ENCODE measurements at places on chromosomes 5 and 9.

DNA sequence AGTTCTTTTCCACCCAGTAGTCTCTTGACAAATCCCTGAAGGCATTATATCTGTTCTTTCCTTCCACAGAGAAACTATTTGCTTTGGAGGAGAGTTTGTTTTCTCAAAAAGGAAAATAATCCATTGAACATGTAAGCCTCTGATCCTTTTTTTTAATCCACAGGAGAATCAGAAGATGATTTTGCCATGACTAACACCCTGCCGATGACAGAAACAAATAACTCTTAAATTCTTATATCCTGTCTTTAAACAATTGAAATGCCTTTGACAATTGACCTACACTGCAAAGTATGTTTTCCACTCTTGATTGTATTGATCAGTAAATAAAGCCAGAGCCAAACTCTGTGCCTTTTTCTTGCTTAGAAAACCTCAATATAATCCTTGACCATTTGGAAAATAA, 666.4 kb upstream of the CTNND2 start:
- no peak for DNase-seq

DNA sequence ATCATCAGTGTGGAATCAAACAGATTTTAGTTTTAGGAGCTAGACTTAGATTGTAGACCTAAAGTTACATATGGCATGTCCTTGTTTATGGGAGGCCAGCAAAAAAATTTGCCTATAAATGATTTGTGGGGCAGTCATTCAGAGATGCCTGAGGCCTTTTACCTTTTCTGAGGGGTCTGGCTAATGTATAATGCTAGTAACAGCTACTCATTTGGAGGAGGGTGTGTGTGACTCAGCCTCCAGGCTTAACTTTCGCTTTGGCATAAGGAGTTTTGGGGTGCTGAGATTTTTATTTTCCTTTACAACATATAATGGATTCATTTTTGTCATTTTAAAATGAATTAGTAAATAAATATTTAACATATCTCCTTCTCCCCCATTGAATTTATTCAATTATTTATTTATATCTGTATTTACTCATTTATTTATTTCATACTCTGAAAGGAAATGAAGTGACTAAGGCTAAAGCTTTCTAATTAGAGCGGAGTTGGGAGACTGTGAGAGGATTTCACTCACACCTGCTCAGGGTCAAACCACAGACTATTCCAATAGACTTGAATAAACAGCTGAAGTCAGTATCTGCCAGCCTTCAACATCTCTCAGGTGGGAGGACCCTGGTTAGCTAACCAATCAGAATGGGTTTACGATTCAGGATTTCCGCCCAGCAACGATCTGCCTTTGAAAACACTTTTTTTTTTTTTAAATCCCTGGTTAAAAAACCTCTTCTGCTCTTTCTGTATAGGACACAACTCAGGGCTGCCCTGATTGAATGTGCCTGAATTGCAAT, 487.5 kb upstream of the SGCD start:
- no peak for DNase-seq

GRCh38 chr9:125280945-125281344, 19.3 kb downstream of the GAPVD1 start:
- DNase-seq: no peak

DNA sequence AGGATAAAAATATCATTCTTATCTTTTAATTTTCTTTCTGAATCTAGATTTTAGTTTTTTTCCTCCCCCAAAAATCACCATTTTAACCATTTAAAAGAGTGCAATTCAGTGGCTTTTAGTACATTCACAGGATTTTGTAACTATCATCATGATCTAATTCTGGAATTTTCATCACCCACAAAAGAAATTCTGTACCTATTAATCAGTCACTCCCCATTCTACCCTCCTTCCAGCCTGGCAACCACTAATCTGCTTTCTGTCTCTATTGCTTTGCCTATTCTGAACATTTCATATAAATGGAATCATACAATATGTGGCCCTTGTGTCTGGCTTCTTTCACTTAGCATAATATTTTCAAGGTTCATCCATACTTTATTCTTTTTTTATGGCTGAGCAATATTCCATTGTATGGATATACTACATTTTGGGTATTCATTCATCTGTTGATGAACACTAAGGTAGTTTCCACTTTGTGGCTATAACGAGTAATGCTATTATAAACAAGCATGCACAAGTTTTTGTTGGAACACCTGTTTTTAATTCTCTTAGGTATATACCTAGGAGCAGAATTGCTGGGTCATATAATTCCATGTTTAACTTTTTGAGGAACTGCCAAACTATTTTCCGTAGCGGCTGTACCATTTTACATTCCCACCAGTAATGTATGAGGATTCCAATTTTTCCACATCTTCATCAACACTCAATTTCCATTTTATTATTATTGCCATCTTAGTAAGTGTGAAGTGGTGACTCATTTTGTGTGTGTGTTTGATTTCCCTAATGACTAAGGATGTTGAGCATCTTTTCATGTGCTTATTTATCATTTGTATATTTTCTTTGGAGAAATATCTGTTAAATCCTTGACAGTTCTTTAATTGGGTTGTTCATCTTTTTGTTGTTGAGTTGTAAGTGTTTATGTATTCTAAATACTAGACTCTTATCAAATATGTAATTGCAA, 340.3 kb downstream of the CWC27 start:
- DNase-seq: no peak

- DNase-seq: peak; percentile 98
These were observed 2.8 kb upstream of the WWC1 start for GRCh38 chr5:168288349-168289245.

GRCh38 chr5:35230038-35230611, at the start of gene PRLR:
Gene PRLR (minus strand): TSS chr5:35230487. CDS start chr5:35089620, 140,867 bp downstream.
- DNase-seq: peak; percentile 93

- DNase-seq: no peak
These were observed 201.2 kb downstream of the ACTL7B start for GRCh38 chr9:108654566-108654965.

GRCh38 chr9:21043841-21044240, 12.4 kb upstream of the HACD4 start:
- no peak for DNase-seq

DNA sequence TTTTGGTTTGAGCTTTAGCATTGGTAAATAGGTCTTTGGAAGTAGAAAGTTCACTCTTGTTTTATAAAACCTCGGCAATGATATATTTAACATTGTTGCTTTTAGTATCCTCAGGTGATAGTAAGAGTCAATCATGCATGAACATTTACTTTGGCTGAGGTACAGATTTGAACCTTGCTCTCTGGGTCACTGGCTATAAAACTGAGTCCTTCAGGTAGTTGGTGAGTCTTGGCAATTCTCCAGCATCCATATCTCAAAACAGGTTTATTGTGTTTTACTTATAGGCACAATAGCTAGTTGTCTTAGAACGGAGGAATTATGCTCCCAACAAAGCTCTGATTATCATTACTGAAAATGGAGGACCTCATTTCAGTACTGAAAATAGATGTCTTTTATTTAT, 75.1 kb downstream of the MAT2B start:
- DNase-seq: peak; percentile 96

- no peak for DNase-seq
These were observed 172.4 kb upstream of the TARS1 start for GRCh38 chr5:33268374-33268773.

- DNase-seq: no peak
These were observed 7.1 kb upstream of the DELE1 start for GRCh38 chr5:141916522-141916921.

GRCh38 chr9:35774907-35775635, 16.3 kb upstream of the NPR2 start:
- DNase-seq: peak; percentile 38

DNA sequence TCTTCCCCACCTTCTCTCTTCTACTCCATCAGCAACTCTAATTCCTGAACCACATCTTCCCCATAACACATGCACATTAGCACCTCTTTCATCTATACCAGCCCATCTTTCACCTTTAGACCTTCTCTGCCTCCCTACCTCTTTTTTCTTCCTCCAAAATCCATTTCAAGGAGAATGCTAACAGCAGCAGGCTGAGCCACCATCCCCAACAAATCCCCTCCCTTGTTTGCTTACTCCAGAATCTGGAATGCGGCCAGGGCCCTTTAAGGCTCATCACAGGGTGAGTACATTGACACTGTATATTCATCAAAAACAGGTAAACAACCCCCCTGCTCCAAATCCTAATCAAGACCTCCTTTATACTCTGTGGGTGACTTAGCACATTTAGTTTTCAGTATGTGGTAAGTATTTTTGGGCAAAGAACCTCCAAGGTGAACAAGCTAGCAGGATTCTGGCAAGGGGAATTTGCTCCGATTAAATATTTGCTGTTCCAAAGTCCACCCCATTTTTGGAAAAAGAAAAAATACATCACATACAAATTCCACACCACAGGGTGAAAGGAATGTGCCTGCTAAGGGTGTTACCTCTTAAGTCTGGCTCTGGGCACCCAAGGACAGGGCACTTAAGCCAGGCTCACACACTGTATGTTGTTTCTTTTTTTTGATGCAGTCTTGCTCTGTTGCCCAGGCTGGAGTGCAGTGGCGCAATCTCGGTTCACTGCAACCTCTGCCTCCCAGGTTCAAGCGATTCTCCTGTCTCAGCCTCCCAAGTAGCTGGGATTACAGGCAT, 71.4 kb downstream of the SERINC5 start:
- DNase-seq: no peak

DNA sequence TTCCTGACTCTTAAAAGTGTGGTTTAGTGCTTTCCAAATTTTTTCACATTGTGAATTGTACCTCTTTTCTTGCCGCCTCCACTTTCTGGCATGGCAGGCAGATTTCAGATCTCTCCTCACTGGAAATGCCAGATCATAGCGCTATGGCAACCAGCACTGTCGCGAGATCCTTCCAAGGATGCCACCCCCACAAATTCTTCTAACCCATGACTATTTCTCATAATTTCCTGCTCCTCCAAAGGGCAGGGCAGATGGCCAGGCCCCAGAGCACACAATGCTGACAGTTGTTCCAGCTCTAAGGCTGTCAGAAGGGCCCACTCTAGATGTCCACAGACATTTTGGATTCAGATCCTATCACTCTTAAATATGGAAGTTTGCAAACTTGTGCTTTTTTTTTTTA, 446.2 kb upstream of the RIOK2 start:
- DNase-seq: no peak

- DNase-seq: peak; percentile 51
These were observed 734 bp downstream of the KIF27 start for GRCh38 chr9:83920469-83920926.

DNA sequence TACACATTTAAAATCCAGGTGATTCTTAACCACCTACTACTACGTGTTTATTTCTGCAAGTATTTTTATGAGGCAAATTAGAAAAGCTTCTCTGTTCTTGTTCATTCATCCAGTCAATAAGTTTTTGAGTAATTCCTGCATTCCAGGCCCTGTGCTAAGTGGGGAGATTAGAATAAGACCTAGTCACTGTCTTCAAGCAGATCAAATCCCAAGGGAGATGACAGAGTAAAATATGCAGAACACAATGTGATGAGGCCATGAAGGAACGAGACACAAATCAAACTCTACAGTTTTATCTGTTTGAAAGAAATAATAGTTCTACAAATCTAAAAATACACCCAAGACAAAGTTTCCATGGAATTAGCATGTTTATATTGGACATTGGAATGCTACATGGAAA, 158.8 kb downstream of the CEP120 start:
- no peak for DNase-seq

DNA sequence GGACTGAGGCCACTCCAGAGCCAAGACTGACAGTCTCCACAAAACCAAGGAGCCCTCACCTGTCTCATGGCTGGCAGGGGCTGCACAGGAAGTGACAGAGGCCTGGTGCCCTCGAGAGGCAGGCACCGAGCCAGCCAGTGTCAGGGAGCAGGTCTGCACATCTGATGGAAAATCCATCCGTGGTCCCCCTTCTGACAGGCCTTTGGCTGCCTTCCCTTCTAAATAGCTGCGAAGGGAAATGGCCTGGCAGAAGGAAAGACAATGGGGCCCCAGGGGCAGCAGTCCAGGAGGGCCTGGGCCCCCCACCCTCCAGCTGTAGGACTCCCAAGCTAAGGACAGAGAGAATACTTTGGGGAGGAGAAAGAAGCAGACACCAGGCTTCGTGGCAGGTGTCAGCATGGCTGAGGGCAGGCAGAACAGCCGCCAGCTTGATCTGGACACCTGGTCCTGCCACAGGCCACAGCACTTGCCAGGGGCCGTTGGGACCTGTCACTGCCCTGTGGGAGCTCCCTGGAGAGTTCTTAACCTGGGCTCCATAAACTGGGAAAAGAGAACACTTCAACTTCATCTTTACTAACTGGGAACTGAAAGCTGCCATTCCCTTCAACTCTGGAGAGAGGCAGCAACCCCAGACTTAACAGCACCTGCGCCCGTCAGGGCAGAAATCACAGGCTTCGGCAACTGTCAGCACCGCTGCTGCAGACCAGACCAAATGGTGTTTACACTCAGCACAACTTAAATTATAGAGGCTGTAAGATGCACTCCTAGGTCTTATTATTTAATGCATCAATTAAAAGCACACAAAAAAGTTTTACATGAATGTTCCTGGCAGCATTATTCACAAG, 22.0 kb downstream of the ADAMTS2 start:
- no peak for DNase-seq

GRCh38 chr9:5442400-5443011, 4.8 kb upstream of the PLGRKT start:
- peak; percentile 38 for DNase-seq

GRCh38 chr9:129885018-129885669, 49.9 kb downstream of the USP20 start:
- no peak for DNase-seq

DNA sequence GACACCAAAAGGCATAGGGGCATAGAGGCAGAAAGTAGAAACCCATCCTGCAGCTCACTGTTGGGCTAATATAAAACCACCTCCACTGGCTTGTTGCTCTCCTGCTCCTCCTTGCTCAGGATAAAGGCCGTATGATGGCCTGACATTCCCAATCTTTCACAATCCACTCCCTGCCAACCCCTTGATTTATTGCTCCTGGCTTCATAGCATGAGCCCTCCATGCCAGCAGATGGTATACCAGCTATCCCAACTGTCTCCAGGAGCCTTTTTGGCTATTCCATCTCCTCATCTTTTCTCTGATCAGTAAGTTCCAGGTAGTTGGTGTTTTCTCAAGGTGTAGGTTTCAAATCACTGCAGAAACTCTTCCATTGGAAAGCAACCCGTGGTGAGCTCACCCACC, 128.8 kb downstream of the EGFLAM start:
- DNase-seq: no peak

- DNase-seq: no peak
These were observed 258.7 kb upstream of the FBXL7 start for GRCh38 chr5:15241216-15241821.

DNA sequence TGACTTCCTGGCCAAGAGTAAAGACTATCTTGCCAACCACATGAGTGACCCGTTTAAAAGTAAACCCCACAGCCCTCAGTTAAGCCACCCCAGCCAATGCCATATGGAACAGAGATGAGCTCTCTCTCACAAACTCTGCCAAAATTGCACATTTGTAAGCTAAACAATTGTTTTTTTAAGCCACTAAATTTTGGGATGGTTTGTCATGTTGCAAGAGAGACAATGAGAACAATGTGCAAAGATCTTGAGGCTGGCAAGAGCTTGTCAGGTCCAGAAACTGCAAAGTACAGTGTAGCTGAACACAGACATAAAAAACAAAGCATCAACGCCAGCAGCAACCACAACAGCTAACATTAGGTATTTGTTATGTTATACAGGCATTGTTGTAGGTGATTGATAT, 27.8 kb downstream of the HOMER1 start:
- no peak for DNase-seq
